ENCODE measurements at places on chromosomes 12 and 14.
A peak's percentile ranks its signal among the peaks of the same experiment; 100 is the strongest.

DNA sequence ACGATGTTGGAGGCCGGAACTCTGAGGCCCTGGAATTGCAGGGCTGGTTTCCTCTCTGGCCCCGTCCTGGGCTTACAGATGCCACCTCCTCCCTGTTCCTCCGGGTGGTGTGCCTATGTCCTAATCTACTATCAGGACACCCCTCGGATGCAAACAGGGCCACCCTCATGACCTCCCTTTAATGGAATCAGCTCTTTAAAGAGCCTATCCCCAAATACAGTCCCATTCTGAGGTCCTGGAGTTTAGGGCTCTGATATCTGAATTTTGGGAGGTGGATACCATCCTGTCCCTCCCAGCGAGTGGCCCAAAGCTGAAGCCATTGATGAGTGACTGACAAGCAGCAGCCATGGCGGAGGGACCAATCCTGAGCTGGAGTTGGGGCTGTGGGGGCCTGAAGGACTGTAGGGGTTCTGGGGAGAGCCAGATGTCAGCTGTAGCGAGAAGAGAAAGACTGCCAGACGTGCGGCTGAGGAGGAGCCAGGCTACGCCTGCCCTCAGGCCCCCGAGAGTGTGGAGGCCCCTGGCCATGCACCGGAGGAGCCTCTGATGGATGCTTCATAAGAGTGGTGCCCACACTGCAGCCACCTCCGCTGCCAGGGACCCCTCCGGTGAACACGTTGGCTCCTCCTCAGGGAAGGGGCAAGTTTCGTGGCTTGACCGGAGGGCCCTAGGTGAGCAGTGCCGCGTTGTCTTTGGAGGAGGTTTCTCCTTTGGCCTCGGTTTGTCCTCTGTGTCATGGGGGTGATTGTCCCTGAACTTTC, 100.2 kb downstream of the KIF26A start:
- DNase-seq = no peak

GRCh38 chr14:20476776-20477175, 7.6 kb downstream of the PNP start:
- no peak for DNase-seq

GRCh38 chr14:69919815-69920214, 40.6 kb downstream of the SMOC1 start:
- DNase-seq = no peak

DNA sequence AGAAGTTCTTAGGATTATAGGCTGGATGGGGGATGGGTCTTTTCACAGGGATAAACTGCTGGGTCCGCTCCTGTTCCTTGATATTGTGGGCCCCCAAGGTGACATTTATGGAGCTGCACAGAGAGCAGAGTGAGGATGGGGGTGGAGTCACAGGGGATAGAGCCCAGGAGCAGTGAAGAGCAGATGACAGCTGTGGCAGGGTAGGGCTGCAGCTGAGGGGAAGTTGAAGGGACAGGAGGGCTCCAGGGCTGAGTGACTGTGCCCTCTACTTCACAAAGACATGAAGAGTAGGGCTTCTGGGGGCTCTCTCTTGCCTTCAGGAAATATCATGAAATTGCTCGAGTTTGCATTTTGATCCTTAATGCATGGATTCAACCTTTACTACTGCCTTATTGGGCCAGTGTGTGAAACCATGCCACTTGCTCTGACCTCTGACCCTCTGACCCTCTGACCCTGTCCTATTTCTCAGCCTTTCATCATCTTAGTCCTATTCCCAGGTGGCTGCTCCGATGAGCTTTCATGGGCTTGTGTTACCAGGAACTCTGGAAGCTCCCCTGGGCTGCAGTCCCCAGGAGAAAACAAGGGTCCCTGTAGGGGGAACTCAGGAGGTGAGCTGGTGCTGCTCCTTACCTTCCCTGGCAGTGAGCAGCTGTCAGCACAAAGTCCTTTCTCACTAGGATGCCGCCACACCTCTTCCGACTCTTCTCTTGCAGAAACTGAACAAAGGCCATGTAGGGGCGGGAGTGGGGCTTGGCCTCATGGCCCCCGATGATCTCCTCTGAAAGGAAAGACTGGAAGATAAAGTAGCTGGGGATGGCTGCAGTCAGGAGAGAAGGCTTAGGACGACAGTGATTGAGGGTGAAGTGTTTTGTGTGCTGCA, 1.6 kb downstream of the GZMH start:
- DNase-seq = no peak

DNA sequence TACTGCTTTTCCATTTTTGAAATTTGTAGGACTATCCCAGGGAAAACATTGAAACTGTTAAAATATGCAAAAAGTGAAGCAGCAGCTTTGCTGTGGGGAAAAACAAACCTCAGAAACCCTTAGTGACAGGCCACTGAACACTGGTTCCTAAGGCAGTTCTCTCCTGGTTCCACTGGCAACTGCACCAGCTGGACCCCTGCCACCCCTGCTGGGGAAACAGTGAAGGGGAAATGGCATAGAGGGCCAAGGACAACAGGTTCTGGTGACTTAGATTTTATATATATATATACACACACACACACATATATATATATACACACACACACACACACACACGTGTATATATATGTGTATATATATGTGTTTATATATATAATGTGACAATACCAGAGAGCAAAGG, 16.2 kb upstream of the KRT7 start:
- DNase-seq = no peak

DNA sequence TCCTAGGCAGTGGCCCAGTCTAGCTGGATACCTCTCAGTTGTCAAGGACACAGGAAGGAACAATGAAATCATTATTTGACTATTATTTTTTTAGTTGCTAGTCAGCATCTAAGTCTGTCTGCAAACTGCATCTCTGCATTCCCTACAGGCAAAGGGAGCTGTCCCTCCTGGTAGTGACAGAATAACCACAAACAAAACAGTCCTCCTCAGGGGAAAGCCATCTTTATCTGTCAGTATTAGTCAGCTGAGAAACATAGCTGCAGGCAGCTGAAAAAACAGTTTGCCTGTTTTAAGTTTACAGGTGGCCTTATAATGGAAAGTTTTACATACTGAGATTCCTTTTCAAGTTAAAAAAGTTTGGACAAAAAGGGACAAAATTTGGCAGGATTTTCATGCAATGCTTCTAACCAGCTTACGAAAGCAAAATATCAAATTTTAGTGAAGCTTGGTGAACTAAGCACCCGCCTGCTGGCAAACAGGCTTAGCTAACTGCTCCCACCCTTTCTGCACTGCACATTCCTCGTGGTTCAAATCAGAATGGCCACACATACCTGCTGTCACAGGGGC, 29.5 kb downstream of the SLC25A21 start:
- DNase-seq = peak; percentile 63

DNA sequence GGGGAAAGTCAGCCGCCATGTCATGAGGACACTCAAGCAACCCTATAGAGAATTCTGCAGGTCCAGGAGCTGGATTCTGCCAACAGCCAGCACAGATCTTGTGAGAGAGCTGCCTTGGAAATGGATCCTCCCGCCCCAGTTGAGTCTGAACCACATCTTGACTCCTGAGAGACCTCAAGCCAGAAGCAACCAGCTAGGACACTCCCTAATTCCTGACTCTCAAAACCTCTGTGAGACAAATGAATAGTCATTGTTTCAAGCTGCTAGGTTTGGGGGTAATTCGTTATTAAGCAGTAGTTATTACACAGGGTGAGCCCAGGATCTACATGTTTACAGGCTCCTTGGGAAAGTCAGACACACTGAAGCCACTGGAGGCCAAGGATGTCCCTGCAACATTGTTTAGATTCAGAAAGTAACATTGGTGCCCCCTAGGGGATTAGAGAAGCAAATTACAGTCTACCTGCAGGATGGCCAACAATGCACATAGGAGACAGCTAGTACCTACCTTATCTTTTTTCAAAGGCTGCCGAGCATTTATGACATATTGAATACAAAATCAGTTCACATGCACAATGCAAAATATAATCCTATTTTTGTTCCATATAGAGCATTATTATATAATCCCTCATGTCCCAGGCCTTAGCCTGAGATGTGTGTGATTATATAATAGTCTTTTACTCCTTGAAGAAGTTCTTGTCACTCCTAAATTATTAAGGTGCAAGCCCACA, 57.9 kb upstream of the FICD start:
- DNase-seq = peak; percentile 37

GRCh38 chr12:46944088-46944487, 118.3 kb upstream of the SLC38A4 start:
- DNase-seq = no peak

GRCh38 chr12:96948782-96949181, 41.7 kb downstream of the NEDD1 start:
- no peak for DNase-seq

- DNase-seq = no peak
Measured at GRCh38 chr12:6950811-6951540, at the start of gene PTPN6. Gene PTPN6, plus strand, starts transcription at chr12:6951356. Its CDS starts 157 bp downstream, at chr12:6951513.

GRCh38 chr12:44307506-44308168, 471.8 kb downstream of the TMEM117 start:
- DNase-seq = no peak

GRCh38 chr14:105507247-105507646, 16.2 kb downstream of the TEDC1 start:
- no peak for DNase-seq

- no peak for DNase-seq
Measured at GRCh38 chr14:90499121-90499520, 102.3 kb downstream of the CALM1 start.

DNA sequence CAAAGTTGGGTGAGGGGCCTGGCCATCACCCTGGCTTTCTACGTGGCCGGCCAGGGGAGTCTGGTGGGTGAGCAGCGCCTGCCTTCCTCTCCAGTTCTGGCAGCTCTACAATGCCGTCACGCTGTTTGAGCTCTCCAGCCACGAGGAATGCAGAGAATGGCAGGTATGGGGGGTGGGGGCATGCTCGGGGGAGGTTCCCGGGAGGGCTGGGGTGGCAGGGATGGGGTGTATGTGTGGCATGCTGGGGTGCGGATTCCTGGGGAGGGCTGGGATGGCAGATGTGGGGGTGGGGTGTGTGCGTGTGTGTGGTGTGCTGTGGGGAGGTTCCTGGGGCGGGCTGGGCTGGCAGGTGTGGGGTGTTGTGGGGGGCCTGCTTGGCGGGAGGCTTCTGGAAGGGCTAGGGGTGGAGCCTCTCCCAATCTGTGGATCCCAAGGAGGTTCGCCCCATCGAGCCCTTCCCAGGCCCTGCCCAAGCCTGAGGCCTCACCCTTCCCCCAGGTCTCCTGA, 18.5 kb downstream of the RHOF start:
- no peak for DNase-seq

DNA sequence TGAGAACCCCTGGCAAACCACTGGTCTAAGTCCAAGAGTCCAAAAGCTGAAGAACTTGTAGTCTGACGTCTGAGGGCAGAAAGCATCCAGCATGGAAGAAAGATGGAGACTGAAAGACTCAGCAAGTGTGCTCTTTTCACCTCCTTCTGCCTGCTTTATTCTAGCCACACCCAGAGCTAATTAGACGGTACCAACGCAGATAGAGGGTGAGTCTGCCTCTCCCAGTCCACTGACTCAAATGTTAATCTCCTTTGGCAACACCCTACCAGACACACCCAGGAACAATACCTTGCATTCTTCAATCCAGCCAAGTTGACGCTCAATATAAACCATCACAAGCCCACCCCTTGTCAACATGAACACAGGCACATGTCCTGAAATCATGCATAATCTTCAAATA, 155.1 kb downstream of the CCDC59 start:
- DNase-seq = no peak

- no peak for DNase-seq
Measured at GRCh38 chr12:40261937-40262336, 37.1 kb downstream of the LRRK2 start.

GRCh38 chr12:104490186-104490585, 33.4 kb downstream of the CHST11 start:
- no peak for DNase-seq

- DNase-seq = no peak
Measured at GRCh38 chr14:77131871-77132486, 9.6 kb downstream of the ZDHHC22 start.

DNA sequence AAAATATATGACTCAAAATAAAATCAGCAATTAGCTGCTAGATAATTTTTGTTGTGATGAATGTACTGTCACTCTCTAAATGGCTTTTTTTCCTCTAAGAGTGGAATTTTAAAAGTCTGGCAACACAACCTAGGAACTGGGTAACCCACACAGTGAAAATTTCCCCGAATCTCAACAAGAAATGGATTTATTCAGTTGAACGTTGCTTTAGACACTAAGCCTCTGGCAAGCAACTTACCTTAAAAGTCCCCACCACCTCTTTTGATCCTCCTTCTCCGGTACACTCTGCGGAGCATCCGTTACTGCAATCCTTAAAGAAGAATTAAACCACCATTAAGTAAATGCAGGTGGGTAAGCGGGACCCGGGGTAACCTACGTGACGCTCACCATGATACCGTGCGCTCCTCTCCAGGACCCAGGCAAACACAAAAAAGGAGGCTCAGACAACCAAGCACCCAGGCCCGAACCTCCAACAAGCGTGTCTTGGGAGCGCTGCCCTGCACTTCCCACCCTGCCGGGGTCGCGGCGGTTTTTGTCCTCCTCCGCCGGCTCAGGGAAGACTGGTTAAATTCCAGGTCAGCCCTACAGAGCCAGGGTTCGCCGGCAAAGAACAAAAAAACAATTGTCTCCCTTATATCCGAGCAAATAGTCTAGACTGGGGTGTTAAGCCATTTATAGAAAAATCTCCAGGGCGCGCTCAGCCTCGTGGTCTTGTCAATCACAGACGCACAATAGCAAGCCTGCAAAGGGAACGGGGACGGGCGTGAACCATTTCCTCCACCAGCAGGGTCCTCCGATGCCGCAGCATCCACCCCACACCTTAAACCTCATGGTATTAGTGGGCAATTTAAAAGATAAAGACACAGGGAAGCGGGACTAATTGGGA, 47.1 kb downstream of the BCAT1 start:
- DNase-seq = no peak

GRCh38 chr14:25120261-25120660, 70.3 kb upstream of the STXBP6 start:
- DNase-seq = no peak

- no peak for DNase-seq
Measured at GRCh38 chr14:105857826-105858675, 331.7 kb downstream of the TMEM121 start.

DNA sequence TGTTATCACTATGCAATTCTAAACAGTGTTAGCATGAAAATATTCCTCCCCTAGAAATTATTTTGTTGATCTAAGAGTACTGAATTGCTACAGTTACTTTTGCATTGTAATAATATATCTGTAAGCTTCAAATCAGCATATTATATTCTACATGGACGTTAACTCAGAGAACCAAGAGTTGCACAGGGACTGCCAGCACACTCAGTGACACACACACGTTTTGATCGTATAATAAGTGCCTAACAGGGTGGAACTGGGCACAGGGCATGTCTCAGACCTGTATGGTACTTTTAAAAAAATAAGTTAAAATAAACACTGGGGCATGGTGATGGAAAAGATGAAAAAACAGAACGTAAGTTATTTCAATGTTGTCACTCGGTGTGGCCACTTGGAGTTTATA, 451.6 kb downstream of the RGS6 start:
- DNase-seq = peak; percentile 23

DNA sequence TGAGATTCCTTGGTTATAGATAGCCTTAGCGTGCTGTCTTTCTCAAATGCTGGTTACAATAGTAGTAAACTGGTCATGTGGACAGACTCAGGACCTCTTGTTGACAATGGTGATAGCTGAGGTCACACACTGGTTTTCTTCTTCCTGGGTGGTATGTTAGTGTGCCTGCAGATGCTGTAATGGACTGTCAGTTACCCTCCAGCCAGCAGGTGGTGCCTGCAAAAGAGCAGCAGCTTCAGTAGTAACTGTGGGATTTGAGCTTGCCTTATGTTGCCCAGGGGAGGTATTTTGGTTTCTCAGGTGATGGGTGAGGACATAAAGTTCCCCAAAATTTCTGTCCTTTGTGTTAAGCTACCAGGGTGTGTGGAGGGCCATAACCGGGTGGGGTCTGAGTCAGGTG, 33.7 kb upstream of the SCAF11 start:
- DNase-seq = no peak
